Inflammatory macrophage treated with lipopolysaccharide for 1 hour (primary cell): ENCODE measurements at places on chromosomes 1 and 21.

DNA sequence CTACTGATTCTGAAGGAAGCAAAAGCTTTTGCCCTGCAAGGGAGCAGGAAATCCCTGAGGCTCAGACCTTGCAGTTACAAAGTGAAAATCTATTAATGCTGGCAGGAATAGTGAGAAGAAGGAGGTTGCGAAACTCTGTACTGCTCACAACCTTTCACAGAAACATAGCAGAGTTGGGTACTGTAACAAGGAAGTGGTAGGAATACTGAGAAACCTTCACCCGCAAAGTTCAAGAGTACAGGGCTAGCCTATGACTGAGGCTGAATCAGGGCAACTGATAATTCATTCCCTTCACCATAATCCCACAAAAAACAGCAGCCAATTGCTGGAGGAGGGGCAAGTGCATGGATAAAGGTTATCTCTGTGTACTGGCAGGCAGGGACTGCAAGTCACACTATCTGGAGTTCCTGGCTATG is 23.9 kb upstream of the KCTD3 start:
- DNase-seq: peak; percentile 50

DNA sequence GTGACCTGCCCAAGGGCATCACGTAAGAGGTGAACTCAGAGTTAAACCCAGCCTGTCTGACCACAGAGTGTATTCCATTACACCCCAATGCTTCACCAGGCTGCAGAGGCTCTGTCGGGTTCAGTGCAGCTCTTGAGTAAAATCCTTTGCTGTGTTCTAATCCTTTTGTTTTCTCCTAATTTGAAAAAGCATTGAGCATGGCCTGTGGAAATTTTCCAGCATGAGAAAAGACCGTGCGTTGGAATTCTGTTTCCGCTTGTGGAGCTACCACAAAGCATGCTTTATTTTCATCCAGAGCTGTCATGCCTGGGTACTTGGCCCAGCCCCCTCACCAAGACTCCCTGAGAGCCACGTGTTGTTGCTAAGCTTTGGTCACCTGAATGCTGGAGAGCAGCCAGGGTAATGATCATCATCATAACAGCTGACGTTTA is 317.6 kb downstream of the PRDM2 start:
- DNase-seq: no peak

GRCh38 chr21:46416551-46416950 is 42.1 kb upstream of the DIP2A start:
- DNase-seq: no peak

DNA sequence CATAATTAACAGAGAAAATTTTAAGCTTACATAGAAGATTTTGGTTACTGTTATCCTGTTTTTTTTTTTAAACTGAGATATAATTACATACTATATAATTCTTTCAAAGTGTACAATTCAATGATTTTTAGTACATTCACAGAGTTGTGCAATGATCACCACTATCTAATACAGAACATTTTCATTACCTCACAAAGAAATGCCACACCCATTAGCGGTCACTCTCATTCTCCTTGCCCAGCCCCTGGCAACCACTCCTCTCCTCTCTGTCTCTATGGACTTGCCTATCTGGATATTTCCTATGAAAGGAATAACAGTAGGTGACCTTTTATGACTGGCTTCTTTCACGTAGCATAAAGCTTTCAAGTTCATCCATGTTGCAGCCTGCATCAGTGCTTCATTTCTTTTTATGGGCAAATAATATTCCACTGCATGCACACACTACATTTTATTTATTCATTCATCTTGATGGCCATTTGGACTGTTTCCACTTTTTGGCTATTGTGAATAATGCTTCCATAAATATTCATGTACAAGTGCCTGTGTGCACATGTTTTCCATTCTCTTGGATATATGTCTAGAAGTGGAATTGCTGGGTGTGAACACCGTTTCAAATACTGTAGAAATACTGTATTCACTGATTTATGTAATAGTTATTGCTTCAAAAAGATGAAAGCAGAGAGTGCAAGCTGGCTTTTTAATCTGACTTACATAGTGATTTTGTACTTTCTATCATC is 26.5 kb downstream of the TAF5L start:
- no peak for DNase-seq

DNA sequence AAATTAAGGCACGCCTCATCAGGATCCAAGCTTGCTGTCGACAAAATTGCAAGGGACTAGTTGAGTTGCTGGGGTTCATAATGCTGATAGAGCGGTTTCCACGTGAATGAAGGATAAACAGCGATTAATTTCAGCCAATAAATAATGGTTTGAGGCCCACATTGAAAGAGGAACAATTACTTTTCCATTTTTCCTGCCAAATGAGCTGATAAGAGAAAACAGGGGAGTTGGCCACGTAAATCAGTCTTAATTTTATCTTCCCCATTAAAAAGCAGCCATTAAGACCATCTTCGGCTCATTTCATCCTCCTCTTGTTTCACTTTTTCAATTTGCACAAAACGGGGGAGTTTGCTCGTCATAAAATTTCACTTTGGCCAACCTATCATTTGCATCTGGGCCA is 235.5 kb upstream of the RRP15 start:
- no peak for DNase-seq

GRCh38 chr21:10641107-10641506 is 119.7 kb downstream of the TPTE start:
- DNase-seq: no peak

DNA sequence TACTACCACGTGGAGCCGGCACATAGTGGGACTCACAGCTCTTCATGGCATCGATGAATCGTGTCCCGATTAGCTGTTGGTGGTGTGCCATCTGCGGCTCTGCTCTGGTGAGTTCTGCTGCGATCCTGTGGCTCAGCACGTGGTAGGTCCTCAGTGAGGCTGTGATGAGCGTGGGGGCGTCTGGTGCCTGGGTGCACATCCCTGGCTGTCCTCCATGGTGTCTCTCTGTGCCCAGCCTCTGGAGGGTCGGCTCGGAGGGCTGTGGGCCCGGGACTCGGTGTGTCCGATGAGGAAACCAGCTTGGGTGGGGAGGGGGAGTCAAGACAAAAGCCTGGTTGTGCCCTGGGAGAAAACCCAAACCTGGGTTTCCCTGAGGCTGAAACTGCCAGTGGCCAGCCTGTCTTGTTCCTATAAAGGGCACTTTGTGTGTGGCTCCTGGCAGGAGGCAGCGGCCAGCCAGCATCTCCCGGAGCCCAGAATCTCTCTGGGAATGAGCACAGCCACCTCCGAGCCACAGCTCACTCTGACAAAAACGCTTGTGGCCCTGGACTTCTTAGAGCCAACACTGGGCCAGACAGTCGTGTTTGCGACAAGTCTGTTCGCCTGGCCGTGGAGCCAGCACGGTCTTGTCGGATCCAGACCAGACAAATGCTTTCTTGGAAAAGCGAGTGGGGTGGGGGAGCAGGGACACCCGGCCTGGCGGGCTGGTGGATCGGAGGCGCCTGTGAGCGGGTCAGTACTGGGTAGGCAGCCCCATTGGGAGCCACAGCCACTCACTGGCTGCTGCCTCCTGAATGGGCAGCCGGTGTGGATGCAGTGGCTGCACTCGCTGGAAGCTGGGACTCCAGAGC is 31.8 kb downstream of the SPSB1 start:
- DNase-seq: no peak

DNA sequence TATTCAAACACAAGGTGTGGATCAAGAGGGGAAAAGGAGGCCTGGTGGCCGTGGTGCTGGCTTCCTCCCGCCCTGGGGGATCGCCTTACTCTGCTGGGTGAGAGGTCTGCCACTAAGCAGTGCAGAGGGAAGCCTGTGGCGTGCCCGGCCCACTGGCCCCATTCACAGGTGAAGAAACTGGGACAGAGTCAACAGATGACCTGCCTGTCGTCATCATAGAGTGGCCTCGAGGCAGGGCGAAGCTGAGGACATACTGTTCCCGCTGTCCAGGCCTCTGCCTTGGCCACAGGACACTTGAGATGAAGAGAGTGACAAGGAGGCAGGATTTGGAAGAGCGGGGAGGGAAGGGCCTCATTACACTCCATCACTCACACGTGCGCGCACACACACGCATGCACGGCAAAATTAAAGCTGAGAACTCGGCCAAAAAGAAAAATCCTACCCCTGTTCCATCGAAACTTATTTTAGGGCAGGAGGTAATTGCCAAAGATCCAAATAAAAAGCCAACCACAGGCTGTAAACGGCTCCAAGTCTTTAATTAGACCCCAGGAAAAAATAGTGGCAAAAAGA is 50.5 kb downstream of the CASZ1 start:
- DNase-seq: no peak

DNA sequence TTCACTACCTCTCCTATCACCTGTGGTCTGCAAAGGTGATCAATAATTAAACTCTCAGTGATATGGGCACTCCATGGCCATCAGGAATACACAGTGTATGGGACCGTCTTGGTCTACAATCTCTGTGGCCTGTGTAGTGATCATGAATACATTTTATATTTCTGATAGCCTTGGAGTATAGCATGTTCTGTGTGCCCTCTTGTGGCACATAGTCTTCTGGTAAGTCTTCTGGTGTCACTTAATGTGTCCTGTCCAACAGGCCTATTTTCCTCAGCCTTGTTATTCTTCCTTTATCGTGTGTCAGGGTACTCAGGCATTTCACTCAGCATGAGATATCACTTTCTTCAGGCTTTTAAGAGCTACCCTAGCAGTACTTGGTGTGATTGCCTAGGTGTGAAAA is 393.6 kb downstream of the AGBL4 start:
- no peak for DNase-seq

DNA sequence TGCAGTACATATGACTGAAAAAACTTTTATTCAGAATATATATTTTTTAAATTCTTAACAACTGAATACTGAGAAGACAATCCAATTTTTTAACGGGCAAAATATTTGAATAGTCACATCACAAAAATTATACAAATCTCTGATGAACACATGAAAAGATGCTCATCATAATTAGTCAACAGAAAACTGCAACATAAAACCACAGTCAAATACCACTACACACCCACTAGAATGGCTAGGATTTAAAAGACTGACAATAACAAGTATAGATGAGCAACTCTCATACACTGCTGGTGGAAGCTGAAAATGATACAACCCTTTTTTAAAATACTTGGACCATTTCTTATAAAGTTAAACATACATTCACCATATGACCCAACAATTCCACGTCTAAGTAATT is 87.7 kb upstream of the TNFSF4 start:
- DNase-seq: no peak

GRCh38 chr1:194300340-194300739 is 1113.9 kb upstream of the B3GALT2 start:
- DNase-seq: no peak

GRCh38 chr21:41558842-41559241 is 50.9 kb upstream of the TMPRSS2 start:
- DNase-seq: no peak

GRCh38 chr1:64839732-64840405 is 95.0 kb downstream of the RAVER2 start:
- no peak for DNase-seq

DNA sequence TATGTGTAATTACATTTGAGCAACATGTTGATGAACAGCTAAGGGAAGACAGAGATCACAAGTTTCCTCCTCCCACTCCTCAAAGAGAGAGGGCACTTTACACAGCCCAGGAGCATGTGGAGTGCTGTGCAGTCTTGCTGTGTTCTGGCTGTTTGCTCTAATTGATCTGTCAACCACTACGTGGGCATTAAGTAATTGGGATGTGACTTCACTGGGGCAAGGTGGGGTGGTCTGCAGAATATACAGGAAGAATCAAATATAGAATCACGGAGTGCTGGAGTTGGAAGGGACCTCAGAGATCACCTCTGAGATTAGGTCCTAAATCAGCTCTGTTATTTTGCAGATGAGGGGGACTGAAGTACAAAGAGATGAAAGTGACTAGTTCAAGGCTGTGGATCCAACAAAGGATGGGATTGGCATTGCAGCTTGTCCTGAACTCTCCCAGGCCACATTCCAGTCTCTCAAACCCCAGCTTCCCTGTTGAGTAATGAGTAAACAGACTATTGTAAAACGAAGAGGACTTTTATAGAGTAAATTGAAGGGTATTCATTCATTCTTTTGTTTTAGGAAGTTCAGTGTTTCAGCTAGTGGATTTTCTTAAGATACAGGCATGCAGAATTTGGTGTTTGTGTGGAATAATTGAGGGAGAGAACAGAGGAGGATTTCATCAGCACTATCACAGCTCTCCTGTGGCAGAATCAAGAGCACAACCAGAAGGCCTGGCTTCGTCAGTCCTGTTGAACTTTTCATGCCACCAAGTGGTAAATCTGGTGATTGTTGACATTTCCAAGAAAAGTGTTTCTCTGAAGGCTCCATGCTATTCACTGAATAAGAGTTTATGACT is 22.4 kb downstream of the NOS1AP start:
- DNase-seq: no peak

GRCh38 chr1:19035377-19036040 is 79.0 kb upstream of the IFFO2 start:
- DNase-seq: no peak

GRCh38 chr1:114314098-114314497 is 160.4 kb upstream of the SYT6 start:
- no peak for DNase-seq

DNA sequence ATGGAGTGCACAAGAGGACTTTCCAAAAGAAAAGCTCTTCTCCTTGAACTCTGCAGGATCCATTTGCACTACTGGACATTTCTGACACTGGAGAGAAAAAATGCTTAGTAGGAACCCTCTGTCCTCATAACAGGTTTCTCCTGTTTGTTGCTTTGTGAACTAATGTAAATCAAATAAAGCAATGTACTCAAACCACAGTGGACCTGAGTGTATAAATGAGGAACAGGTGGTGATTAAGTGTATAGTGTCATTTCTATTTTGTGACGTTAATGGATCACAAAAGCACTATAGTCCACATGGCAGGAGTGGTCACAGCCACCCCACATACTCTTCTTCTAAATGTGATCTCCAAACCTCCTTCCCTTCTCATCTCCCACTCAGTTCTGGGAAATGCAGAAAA is 268.4 kb upstream of the DUSP10 start:
- no peak for DNase-seq

DNA sequence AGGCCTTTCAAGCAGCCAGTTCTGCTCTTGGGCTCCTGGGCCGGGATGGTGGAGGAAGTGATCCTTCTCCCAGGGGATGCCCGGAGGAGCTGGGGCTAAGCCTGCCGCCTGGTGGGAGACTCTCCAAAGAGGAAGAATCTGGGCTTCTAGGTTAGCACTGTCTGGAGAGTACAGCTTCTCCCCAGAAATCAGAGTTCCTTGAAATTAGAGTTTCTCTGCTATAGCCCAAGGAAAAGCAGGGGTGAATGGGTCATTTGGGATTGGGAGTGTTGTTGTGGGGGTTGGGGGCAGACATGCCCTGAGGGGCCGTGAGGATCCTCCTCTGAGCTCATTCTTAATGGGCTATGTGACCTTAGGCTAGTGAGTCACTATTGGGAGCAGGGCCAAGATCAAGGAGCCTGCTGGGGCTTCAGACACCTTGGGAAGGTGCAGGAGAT is 6.5 kb downstream of the LGR6 start:
- no peak for DNase-seq
